NCI-H1048 (cell line): ENCODE measurements at places on chromosomes 7 and 10.
A peak's percentile ranks its signal among the peaks of the same experiment; 100 is the strongest.

DNA sequence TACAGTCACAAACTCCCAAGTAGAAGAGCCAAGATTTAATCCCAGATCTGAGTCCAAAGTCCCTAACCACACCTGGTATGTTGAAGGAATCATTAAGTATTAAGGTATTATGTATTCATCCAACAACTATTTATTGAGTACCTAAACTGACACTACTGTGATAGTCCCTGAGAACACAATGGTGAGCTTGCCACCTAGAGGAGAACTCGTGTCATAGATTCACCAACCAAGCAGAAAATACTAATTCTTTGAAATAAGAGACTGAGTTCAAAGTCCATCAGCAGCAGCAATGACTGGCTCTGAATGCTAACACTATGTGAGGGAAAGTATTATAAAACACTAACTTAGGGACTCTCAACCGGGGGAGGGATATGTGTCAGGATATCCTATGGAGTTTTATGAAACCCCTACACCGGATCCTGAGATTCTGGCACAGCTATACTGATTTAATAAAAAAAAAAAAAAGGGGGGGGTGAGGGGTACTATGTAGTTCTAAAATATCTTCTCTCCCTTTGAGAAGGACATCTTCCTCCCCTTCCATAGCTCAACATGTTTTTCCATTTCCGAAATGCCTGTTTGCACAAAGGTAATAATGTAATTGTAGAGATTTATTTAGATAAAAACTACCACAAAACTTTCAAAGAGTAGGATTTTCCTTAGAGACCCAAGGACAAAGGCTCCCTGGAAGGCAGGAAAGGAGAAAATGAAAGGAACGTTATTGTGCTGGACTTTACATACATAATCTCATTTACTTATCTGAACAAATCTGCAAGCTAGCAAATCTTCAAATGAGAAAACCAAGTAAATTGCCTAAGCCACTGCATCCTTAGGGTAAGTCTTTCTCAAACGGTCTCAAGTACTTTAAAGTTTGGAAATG is 1.6 kb downstream of the NCOA4 start:
- peak; percentile 65 for DNase-seq

DNA sequence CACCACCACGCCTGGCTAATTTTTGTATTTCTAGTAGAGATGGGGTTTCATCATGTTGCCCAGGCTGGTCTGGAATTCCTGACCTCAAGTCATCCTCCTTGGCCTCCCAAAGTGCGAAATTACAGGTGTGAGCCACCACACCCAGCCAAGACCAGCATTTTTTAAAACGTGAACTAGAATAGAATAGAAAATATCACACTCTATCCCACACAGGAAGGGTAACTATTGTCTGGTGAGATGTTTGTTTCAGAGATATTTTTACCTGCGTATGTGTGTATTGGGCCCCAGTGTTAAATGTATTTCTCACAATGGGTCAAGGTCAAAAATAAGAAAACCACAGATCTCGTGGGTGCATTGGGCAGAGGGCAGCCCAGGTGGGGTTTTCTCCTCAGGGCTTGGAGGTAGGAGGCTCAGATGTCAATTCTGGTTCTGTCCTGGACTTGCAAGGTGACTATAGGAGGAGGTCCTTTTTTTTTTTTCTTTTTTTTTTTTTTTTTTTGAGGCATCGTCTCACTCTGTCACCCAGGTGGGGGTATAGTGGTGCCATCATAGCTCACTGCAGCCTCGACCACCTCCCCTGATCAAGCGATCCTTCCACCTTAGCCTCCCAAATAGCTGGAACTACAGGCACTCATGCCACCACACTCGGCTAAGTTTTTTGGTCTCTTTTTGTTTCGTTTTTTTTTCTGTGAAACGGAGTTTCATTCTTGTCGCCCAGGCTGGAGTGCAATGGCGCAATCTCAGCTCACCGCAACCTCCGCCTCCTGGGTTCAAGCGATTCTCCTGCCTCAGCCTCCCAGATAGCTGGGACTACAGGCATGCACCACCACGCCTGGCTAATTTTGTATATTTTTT is 19.0 kb downstream of the SH2B2 start:
- DNase-seq = no peak

- no peak for DNase-seq
Observed at GRCh38 chr10:27482984-27483956, 20.8 kb upstream of the RAB18 start.

- no peak for DNase-seq
Observed at GRCh38 chr7:43869867-43870240, 537 bp upstream of the MRPS24 start.

GRCh38 chr7:29414216-29414615 is 149.4 kb upstream of the PRR15 start:
- no peak for DNase-seq

- DNase-seq = no peak
Observed at GRCh38 chr10:72087392-72087968, 871 bp downstream of the SPOCK2 start.

DNA sequence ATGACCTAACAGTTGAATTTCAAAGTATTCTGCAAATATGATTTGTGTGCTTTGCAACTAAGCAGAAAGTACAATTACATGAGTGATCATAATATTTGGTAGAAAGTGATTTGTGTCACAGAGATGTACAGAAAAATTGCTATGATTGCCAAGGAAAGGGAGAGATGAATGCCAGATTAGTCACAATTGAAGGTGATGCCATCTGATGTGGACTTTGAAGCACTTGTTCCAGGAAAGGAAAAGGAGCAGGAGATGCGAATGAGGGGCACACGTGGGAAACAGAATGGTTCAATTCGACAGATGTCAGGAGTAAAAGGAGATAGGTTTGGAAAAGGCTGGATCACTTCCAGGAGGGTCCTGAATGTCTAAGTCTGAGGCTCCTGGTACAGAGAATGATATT is 153.1 kb upstream of the LAMB4 start:
- DNase-seq = no peak

- DNase-seq = no peak
Observed at GRCh38 chr7:36795451-36796021, 71.2 kb upstream of the AOAH start.

DNA sequence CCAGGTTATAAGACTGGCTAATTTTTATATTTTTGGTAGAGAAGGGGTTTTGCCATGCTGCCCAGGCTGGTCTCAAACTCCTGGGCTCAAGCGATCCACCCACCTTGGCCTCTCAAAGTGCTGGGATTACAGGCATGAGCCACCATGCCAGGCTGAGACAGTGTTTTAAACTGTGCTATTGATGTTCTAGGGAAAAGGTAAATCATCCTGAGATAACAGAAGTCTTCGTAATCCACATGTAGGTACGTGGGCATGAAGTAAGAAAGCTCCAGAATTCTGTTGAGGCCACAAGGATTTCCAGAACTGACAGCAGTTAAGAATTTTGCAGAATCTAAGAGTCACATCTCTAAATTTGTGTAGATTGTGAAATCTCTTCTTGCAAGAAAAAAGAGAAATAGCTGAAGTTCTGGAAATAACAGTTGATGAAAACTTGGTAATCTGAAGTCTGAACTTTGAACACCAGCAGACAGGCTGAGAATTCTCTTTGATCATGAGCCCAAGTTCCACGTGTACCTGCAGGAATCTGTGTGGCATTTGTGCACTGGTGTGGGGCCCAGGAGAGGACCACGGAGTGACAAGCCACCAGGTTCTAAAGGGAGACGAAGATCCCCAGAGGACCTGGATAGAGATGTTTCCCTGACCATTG is 24.6 kb downstream of the C7orf33 start:
- DNase-seq = no peak

DNA sequence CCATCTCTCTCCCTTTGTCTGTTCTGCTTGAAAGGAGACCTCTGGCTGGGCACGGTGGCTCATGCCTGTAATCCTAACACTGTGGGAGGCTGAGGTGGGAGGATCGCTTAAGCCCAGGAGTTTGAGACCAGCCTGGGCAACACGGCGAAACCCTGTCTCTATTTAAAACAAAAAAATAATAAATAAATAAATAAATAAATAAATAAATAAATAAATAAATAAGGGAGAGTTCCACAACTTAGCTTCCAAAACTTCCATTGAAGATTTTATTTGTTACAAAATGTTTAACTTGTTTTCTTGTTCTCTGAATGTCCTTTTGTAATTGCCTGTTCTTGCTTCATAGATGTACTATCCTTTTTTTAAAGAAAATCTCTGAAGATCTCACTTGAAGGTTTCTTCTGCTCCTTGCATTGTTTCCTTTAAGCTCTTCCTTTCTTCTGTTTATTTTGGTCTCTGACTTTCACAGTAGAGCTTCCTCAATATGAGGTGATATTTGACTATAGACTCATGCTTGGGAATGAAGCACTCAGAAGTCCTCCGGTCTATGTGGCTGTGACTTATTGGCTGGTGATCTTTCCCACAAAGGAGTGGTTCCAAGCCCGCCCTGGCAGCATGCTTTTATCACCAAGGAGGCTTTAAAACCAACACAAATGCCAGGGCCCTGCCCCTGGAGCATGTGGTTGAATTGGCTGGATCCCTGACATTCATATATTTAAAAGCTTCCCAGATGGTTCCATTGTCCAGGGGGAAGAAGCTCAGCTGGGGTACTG is 18.1 kb upstream of the NPTX2 start:
- DNase-seq = no peak

DNA sequence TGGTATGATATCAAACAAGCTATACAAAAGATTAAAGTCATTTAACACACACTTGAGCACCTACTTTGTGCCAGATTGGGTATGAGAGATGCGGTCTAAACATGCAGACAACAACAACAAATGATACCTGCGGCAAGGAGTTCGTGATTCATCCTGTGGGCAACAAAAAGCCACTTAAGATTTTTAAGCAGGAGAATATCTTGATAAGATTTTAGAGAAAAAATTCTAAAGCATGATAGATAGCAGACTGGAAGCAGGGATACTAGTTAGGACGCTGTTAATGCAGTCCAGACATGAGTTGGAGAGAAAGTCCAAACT is 1.6 kb upstream of the KBTBD2 start:
- DNase-seq = no peak

GRCh38 chr7:53252539-53252938 is 217.1 kb downstream of the POM121L12 start:
- DNase-seq = no peak

DNA sequence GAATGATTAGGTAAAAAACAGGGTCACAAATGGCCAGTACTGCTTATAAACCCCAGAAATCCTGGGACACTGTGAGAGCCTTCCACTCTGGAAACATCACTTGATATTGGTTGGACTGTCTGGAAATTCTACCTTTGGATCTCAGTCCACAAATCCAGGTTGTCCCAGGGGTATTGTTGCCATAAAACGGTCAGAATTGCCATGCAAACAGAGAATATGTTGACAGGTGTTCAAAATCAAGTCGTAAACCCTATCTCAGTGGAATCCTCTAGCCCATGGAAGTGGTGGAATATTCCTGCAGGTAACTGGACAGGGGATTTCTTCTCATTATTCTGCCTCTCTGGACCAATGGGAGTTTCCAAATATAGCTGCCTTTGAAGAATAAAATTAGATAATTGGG is 31.2 kb upstream of the KCTD7 start:
- DNase-seq = no peak

GRCh38 chr10:98258683-98259454 is 9.1 kb downstream of the LOXL4 start:
- no peak for DNase-seq

GRCh38 chr7:40455485-40455884 is 320.7 kb downstream of the SUGCT start:
- no peak for DNase-seq

GRCh38 chr10:15155978-15156656 is 12.4 kb downstream of the NMT2 start:
- no peak for DNase-seq

DNA sequence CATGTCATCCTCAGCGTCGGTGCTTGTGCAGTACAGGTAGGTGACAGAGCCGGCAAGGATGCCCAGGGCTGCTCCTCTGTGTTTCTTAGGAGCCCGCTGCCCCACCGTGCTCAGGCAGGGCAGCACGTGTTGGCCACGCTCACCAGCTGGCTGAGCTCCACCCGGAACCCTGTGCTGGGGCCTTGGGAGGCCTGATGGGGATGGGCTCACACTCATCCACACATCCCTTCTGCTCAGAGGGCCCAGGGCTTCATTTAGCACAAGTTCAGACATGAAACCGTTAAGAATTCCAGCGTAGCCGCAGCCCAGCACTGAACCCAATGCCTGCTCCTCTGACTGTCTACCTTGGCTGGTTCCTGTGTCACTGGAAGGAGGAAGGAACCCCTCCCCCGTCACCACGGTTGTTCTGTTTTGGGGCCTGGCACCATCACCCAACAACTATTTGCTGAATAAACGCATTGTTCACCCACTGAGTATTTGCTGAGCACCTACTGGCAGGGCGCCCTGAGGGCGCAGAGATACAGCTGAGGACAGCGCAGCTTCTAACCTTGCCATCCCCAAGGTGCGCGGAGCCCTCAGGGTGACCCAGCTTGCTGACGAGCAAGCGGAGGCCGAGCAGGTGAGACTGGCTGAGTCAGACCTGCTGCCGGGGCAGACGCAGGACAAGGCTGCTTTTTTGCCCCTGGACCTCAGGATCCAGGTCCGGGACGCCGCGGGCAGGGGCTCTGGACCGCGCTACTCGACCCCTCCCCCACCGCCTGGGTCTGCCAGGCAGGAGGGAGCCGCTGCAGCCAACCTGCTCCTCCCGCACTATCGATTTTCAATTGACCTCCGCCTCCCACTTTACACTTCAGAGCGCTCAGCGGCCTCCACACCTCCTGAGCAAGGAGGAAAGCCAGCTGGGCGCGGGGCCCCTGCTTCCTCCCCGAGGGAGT is 50.6 kb upstream of the RET start:
- no peak for DNase-seq

- DNase-seq = no peak
Observed at GRCh38 chr10:23630376-23630775, 191.5 kb downstream of the OTUD1 start.
